Posterior cingulate gyrus (tissue), 11 donors: ENCODE measurements at places on chromosomes 11 and 22.

DNA sequence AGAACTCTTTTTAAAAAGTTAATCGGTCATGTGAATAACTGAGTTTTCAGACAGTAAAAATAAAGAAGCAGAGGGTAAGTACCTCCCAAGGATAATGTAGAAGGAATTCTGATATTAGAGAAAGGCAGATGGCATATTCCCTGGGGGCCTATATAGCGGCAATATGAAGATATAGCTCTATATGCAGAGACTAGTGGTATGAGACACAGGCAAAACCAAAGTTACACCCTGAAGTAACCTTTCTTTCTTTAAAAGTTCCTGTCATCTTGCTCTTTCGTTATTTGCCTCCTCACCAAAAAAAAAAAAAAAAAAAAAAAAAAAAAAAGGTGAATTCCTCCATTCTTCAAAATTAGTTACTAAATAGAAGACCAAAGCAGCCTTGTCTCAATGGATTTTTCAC is 76.2 kb upstream of the ARHGAP32 start:
- DNase-seq, result no peak

DNA sequence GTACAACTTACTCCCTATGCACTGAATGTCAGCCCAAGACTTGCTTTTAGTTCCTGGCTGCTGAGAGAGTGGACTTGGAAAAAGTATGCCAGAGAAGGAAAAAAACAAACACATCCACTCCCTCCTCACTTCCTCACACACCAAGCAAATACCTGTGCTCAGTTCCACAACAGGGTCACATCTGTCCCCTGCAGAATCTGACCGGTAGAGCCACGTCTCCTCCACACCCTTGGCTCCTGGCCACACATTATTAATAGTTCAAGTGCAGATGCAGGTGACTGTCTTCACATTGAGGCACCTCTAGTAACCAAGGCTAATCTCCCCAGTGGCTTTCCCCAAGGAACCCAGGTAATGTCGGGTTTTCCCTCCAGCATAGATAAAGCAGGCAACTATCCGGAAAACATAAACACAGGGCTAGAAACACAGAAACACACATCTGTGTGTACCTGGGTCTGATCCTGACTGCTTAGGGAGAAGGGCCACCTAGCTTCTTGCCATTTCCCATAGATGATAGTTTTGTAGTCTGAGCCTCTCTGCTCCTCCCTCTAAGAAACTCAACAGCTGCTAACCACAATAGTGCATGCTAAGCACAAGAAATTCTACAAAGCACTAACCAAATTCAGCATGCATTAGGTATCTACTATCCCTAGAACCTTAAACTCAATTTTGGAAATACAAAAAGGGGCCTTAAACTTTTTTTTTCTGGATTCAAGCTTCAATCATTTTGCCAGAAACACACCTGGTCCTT is 10.2 kb downstream of the SYTL2 start:
- DNase-seq, result no peak

GRCh38 chr11:126267650-126268049 is 1.0 kb downstream of the SRPRA start:
- no peak for DNase-seq

DNA sequence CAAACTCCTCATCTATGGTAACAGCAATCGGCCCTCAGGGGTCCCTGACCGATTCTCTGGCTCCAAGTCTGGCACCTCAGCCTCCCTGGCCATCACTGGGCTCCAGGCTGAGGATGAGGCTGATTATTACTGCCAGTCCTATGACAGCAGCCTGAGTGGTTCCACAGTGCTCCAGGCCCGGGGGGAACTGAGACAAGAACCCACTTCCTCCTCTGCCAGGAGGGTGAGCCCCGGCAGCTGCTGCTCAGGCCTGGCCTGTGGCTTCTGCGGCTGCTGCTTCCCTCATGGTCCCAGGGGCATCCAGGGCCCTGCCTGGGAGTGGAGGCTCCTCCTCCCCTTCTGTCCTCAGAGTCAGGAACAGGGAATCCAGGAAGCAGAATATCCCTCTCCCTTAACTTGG is 98.4 kb downstream of the ZNF280B start:
- no peak for DNase-seq

GRCh38 chr11:36317992-36318391 is 21.9 kb downstream of the PRR5L start:
- DNase-seq, result no peak

DNA sequence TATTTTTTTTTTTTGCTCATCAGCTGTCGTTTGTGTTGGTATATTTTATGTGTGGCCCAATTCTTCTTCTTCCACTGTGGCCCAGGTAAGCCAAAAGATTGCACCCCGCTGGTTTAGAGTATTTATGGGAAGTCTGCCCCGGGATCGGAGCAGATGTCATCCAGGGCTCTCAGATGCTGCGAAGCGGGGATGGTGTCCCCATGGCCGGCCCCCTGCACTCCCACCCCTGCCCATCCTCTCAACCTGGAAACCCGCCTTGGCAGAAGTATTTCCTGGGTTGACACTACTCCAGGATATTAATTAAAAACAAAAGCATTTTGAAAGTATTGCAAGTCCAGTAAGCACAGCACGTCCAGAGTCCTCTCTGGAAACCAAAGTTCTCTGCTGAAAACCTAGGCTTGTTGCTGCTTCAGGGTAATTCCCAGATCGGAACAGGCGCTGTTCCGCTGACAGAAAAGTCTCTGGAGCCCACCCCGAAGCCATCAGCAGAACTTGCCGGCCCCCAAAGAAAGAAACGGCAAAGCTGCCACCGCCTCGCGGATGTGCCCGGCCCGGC is 833 bp downstream of the SCUBE2 start:
- DNase-seq, result no peak

- DNase-seq, result no peak
Measured at GRCh38 chr22:37982938-37983859, 1.2 kb downstream of the SOX10 start.

GRCh38 chr22:36831717-36832116 is 14.9 kb upstream of the PVALB start:
- DNase-seq, result no peak

- no peak for DNase-seq
Measured at GRCh38 chr11:118645066-118645715, 34.3 kb downstream of the TREH start.

DNA sequence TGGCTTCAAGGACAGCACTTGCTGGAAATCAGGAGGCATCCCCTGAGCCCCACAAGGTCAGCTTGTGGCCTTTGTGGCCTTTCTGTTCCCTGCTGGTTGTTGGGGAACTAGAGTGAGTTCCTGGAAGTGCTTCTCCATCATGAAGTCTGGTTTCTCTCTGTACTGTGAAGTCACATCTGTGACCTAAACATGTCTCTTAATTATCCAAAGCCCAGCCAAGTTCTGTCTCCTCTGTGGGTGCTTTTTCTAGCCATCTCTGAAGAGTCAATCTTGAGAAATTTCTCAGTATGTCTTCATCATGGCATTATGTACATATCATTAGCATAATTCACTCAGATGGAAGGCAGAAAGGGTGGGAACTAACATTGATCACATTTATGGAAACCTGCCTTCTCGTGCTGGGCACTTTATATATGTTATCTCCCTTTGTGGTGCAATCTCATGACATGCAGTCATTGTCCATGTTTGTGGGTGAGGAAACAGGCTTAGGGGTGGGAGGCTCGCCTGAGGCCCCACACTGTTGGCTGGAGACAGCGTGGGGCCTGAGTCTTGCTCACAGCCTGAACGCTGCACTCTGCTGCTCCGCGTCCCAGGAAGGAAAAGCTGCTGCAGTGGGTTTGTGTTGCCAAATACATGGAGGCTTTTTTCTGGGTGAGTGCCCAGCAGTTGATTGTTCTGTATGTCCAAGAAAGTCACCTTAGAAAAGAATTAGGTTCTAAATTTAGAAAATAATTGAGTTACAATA is 24.6 kb downstream of the IGHMBP2 start:
- DNase-seq, result peak; percentile 36

DNA sequence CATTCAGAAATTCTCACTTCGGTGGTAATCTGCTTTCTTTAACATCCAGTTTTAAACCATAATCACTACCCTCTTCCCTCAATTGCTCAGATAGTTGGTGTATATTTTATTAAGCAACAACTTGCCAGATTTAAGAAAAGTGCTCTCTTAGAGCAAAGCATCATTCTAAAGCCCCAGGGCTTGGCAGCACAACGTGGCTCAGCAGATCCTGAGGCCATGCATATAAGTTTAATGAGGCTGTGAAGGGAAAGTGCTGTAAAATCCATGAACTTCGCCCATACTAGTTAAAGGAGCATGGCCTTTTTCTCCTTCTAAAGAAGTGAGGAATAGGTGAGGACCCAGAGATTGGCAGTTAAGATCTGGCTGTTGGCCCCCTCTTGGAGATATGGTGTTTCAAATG is 482.3 kb upstream of the CCDC90B start:
- no peak for DNase-seq

DNA sequence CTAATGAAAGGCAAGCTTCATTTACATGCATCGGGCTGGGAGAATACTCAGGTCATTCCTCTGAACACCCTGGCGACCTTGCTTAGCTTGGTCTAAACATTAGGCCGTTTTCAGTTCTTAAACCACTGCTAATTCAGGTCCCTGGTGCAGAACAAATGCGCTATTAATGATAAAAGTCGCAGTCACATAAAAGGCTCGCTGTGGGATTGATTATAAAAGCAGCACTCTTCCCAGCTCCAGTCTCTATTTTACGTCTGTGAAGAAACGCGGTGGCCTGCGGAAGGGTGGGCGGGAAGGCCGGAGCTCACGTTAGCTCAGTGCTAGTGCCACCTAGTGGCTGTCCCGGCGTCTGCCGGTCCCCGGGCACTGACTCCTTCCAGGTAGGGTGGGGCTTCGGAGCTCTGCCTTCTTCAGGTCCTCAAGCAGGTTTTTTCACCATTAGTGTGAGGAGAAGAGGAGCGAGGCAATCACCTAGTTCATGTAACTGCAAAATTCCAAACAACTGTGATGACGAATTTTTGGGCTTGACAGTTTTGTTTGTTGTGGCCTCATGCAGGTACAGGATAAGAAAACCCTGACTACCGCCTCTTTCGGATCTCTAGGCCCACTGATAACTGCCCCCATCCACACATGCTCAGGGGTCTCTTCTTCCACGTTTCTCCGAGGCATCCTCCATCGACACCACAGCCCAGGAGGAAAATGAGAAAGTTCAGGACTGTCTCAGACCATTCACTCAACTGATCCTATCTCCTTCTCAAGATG is 66.5 kb upstream of the CLMP start:
- peak; percentile 85 for DNase-seq

DNA sequence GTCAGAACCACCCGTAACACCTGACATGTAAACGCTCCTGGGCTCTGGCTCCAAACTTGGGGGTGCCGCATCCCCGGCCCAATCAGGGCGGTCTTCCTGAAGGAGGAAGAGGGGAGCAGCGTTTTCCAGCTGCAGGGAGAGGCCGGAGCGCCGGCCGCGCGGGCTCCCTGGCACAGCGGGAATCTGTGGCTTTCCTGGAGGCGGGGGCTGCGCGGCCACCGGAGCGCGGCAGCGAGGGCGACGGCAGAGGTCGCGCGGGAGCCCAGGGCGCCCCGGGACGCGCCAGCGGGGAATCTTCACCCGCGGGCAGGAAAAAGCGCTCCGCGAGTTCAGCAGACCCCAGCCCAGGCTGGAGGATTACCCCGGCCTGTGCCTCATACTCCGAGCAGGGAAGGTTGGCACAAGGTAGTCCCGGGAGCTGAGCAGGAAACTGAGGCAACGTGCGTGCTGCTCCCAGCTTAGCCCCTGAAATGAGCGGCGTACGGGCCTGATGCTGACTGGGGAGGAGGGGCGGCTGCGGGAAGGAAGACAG is 600 bp upstream of the ESAM start:
- no peak for DNase-seq

- DNase-seq, result no peak
Measured at GRCh38 chr22:27692243-27692642, 109.3 kb downstream of the MN1 start.

DNA sequence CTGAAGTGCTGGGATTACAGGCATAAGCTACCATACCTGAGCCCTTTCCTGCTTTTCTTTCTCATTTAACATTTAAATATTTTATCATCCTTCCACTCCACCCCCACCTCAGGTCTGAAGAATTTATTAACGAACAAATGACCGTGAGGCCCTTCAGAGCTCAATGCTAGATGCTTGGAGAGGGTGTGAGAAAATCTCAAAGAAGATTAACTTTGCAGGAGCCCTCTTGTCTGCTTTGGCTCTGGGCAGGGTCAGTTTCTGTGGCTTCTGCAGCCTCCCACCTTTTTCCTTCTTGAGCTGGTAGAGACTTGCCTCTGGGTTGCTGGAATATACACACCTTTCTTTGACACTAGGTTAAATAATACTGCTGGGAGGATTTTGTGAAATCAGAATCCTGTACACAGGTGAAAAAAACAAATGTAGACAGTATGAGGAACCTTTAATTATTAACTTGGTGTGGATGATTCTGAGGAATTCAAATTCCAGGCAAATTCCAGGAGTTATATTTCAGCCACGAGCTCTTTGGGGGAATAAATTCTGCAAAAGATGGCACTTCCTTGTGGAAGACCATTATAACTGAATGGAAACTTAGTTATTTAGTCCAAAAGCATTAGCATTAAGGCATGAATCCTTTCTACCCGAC is 3.4 kb upstream of the ZBTB44 start:
- no peak for DNase-seq

DNA sequence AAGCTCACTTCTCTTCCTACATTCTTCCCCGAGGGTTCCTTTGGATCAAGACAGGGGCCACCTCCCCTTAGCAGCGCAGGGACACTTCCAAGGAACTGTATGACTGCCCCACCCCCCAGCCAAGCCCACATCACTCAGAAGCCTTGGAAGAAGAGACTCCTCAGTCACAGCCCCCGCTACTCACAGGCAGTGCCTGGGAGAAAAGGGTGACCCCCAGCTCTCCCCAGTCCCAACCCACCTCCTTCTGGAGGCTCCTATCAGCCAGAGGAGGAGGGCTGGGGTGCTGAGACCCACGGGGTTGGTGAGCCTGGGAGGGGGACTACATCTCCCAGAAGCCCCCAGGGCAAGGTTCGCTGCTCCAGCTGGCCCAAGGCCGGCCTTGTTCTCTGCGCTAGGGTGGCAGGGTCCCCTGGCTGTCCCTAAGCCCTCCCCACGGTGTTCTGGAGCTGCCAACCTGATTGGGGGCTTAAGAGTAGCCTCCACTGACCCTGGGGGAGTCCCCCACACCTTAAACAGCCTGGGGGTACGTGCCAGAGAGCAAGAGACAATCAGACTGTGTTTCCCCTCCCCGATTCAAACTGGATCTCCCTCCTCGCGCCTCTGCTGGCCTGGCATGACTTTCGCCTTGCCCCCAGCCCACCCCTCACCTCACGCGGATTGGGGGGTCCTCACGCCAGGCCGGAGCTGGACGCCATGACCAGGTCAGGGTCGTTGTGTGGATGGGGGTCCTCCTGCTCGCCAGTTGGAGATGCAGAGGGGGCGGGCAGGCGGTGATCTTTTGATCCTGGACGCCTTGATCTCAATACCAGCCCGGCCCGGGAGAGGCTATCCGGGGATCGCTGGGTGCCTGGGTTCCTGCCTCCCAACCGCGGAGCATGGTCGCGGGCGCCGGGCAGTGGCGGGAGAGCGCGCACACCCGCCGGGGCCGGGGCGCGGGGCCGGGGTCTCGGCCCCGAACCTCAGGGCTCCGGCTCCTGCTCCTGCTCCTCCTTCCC is 838 bp downstream of the BCL9L start:
- no peak for DNase-seq

GRCh38 chr22:47373648-47374272 is 611.3 kb downstream of the TBC1D22A start:
- DNase-seq, result no peak

GRCh38 chr22:40509401-40510134 is 127.0 kb downstream of the MRTFA start:
- DNase-seq, result no peak

GRCh38 chr11:9700105-9700801 is 36.4 kb downstream of the SWAP70 start:
- no peak for DNase-seq
